ENCODE measurements at places on chromosomes 7 and 10. TPM values are rescaled to one million over a fixed set of nuclear protein-coding genes. Genes with fewer than 3 reads are reported as not detected.

DNA sequence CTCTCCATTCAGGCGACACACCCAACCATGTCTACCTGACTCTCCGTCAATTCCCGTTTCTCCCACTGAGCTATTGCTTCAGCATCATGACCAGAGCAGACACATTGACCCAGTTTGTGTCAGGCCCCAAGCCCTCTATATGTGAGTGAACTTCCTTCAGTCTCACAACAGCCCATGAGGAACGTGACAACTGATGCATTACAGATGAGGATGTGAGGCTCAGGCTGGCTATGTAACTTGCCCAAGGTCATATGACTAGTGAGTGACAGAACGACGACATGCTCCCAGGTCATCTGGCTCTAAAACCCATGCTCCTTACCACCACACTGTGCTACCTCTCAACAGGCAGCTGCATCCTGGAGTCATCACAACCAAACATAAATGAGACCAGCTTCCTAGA, 3.7 kb downstream of the TMEM140 start:
- no peak for DNase-seq

UCMA gene
- not detected for total RNA-seq

- no peak for DNase-seq
Measured at GRCh38 chr7:157407512-157408257, 70.9 kb downstream of the DNAJB6 start.

DNA sequence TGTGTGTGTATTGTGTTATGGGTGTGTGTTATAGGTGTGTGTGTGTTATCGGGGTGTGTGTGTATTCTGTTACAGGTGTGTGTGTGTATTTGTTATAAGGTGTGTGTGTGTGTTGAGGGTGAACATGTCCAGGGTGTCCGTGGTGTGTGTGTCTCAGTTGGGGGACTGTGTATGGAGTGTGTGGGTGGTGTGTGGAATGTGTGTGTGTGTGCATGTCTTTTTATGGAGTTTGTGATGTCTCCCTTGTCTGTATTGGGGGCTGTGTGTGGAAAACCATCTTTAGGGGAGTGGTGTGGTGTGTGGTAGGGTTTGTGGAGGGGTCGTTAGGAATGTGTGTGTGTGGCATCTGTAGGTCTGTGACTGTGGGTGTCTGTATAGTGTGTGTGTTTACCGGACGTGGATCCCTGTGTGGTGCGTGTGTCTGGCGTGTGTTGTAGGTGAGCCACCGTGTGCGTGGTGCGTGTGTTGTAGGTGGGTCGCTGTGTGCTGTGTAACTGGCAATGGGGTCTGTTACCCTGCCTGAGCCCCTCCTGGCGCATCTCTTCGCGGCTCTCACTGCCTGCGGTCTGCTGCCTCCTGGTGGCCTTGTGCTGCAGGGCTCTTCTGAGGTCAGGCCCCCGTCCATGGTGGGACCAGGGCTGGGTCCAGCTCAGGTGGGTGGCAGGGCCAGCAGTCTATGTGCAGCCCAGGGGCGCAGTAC, 61.7 kb downstream of the PALD1 start:
- no peak for DNase-seq

DNA sequence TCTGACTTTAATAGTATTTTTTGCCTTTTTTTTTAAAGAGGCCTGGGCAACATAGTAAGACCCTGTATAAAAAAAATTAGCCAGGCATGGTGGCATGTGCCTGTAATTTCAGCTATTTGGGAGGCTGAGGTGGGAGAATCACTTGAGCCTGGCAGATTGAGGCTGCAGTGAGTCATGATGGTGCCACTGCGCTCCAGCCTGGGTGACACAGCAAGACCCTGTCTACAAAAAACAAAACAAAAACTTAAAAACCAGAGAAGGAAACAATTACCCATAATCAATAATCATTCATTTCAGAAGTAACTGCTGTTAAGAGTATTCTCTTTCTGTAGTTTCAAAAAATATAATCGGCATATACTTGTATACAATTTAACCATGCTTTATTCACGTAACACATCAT, 28.0 kb downstream of the VPS26A start:
- DNase-seq: no peak

DNA sequence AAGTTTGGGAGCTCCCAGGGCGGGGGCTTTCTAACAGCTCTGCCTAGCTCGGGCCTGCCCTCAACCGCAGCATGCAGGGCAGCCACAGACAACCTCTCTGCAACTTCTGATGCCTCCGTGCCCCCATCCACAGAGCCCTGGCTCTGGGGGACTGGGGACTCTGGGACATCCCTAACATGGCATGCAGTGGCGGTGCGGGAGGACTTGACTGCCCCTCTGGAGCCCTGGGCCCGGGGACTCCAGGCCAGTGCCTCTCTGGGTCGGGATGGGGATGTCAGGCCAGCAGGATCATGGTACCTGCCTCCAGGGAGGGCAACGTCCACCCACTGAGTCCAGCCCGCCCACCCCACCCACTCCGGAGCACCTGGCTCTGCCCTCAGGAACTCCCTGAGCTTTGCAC, 520 bp upstream of the AQP1 start:
- no peak for DNase-seq

SAP25 gene
- total RNA-seq: not detected

DNA sequence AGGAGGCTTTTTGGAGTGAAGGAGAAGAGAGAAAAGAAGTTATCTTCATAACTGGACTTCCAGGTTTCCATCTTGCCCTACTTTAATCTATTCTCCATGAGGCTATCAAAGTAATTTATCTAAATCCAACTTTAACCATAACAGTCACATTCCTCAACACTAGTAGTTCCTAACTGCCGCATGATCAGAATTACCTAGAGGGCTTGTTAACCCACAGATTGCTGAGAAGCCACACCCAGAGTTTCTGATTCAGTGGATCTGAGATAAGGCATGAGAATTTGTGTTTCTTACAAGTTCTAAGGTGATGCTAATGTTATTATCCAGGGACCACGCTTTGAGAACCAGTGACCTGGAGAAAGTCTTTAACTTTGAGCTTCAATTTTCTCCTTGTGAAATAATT, 8.3 kb upstream of the COL1A2 start:
- no peak for DNase-seq

PRKG1 gene
- 35.6 TPM for total RNA-seq

- DNase-seq: peak; percentile 22
Measured at GRCh38 chr10:49629431-49629881, 15.6 kb downstream of the CHAT start.

TMEM176A gene
- 26.1 TPM for total RNA-seq

PDCD11 gene
- 15.5 TPM for total RNA-seq

SFTPA1 gene
- 0.19 TPM for total RNA-seq

CLDN4 gene
- not detected for total RNA-seq

FRAT2 gene
- total RNA-seq: 4.8 TPM

UPK3B gene
- total RNA-seq: 0.38 TPM

Measured in cardiac septum (tissue), 1 donor.